Stimulated activated CD4-positive, alpha-beta T cell treated with anti-CD3 and anti-CD28 coated beads, Interleukin-12 subunit alpha, Interleukin-12 subunit beta, amount 100 ng/mL, for 24 hours (primary cell): ENCODE measurements at places on chromosomes 12 and 14.

DNA sequence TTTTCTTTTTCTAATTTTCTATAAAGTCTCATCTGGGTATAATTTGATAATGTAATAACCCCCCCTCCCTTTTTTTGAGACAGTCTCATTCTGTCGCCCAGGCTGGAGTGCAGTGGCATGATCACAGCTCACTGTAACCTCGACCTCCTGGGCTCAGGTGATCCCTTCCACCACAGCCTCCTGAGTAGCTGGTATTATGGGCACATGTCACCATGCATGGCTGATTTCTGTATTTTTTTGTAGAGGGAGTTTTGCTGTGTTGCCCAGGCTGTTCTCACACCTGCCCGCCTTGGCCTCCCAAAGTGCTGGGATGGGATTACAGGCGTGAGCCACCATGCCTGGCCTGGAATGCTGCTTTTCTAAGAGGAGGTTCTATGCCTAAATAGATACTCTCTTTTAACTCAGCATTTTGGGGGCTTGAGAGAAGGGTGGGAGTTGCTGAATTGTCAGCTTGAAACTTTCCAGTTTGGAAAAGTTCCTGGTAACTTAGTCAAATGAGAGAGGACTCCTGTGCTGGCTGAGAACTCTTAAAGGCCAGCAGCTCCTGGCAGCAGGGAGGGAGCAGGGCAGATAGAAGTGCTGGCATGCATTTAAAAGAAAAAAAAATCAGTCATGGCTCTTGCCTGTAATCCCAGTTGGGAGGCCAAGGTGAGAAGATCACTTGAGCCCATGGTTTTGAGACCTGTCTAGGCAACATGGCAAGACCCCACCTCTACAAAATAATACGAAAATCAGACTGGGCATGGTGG, 13.0 kb downstream of the NUDT4 start:
- DNase-seq: no peak

DNA sequence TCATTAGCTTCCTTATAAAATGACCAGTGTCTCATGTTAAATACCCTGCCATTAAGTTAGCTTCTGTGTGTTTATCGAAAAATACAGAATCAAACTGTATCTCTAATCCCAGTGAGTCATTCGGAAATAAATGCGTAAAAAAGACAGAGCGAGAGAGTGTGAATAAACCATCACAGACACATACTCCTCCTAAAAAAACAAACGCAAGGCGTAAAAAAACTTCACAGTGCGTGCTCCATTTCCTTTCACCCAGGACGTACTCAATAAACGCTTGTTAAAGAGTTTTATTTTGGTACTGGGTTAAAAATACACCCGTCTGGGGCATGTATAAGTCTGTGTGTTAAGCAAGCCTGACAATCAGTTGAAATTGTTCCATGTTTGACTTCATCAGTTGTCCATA, 58.8 kb upstream of the ISM2 start:
- no peak for DNase-seq

- DNase-seq: no peak
Measured at GRCh38 chr14:32509632-32510187, 180.6 kb downstream of the AKAP6 start.

GRCh38 chr12:110575326-110575725, 7.8 kb downstream of the PPTC7 start:
- no peak for DNase-seq

DNA sequence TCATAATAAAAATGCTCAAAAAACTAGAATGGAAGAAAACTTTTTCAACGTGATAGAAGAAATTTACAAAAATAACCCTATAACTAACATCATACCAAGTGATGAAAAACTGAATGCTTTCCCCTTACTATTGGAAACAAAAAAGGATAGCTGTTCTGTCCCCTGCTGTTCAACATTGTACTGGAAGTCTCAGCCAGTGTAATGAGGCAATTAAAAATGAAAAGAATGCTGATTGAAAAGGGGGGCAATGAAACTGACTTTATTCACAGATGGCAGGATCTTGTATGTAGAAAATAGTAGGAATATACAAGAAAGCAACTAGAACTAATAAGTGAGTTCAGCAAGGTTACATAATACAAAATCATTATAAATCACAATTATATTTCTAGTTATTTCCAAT, 337.9 kb upstream of the KITLG start:
- DNase-seq: no peak

DNA sequence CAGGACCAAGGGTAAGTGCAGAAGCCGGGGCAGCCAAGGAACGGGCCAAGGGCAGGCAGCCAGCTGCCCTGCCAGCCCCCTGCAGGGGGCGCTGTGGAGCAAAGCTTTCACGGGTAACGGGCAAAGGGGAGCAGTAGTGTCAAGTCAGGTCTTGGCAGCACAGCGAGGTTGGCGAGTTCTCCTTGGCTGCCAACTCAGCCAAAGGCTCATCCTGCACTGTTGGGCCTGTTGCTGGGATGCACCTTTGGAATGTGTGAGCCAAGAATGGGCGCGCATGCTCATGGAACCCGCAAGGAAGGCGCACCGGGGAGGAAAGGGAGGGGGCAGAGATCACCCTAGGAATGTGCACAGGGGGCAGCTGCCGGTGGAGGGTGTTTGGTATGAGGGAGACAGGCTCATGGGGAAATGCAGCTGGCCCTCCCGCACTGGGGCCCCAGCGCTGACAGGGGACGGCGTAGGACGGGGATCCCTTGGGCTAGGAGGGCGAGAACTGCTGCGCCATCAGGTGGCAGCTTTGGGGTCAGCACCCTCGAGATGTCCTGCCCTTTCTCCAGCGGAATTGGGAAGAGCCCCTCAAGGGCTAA, 138.0 kb downstream of the ASCL4 start:
- DNase-seq: peak; percentile 61

DNA sequence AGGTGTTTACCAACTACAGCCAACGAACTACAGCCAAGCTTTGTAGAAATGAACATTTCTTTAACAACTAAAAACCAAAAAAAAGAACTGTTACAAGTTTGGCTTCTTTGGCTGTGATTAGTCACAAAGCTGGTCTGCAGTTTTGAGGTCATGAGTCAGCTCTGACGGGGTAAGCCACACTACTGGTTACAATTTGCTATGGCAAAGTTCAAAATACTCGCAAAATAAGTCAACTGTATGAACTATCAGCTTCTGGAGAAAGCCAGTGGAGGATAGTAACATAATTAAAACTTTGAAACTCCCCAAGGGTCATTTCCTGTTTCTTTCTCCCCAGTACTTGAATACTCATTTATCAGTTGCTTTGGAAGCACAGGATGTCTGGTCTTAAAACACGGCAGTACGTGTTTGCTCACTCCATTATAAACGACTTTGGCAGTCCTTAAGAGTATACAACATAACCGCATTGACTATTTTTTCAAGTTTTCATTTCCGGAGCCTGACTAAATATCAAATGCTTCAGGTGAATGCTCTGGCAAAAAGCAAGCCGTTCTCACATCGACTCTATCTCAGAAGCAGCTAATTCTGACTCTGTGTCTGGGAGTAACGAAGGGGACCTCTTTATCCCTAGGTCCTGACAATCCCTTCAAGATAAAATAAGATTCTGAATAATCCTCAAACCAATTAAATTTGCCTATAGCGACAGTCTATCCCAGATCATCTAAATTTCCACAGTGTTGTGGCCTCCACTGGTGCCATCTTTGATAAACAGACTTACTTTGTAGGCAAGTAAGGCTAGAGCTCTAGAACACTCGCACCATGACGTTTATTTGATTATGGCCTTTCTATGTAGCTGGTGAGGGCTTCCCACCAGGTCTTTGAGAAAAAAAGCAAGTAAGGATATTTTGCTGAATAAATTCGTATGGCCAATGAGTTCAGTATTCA, 10.6 kb downstream of the PHLDA1 start:
- DNase-seq: no peak

DNA sequence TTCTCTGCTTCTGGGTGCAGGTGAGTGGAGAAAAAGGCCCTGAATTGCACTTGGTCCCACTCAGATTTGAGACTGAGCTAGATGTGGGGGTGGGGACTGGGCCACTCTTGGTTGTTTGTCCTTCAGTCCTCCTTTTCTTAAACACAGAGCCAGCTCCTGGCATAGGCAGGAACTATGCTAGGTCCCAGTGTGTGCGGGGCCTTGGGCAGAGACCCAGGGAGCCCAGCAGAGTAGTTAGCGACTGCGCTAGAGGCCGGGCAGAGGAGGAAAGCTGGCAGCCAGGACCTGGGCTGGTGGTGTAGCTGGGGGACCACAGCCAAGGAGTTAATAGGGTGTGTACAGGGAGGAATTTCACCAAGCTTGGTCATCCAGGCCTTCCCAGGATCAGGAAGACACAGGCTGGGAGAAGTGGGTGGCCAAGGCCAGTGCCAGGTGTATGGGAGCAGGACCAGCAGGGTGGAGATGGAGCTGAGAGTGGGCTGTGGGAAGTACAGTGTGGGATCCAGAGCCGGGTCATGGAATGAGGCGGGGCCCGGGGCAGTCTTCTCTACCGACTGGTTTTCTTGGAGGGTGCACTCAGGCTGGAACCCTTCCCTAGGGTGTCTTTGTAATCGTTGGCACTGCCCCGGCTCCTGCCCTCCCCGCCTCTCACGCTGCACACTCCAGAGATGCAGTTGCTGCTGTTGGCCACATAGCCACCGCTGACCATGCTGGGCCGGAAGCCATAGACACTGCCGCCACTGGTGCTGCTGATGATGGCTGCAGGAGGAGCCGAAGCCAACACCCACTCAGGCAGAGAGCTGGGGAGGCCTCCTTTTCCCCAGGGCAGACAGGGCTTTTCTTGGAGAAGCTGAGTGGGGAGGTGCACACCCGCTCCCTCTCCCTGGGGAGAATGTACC, 8.7 kb downstream of the KRT71 start:
- no peak for DNase-seq

GRCh38 chr12:131583090-131583712, 127.7 kb upstream of the SFSWAP start:
- no peak for DNase-seq

DNA sequence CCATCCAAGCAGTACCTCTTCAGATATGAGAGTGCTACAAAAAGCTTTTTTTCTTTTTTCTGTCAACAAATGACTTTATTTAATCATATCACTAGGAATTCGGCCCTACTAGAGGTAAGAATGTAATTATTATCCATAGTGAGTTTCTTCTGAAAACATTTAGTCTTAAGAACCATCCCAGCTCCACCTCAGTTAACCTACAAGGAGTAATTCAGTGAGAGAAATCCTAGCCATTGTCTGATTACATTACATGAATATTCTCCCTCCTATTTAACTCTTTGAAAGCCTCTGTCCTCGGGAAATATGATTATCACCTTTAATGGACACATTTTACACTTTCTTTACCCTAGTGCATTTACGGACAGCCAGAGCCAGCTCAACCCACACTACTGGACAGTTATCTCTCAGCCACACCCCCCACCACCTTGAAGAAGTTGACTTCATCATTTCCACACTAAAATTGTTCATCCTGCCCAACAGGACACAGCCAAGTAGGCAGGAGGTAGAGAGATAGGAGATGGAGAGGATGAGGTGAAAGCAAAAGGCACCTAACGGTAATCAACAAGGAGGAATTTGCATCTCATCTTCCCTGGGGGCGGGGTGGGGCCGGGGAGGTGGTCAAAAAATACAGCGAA, 1.3 kb downstream of the PPFIA2 start:
- DNase-seq: no peak

DNA sequence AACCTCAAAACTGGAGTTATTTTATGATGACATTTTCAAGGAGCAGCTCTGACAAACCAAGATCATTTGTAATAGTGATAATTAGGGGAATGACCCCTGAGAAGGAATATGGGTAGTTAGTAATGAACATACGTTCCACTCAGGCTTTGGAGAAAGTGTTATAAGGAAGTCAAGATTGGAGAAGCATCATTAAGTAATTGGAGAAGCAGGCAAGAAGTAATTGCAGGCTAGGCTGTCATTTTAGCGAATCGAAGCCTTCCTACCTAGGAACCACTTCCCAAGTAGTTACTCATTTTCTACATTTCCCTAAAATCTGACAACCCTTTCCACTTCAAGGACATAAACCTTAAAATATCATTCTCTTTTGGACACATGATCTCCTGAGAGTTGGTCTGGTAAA, 1.2 kb downstream of the EDDM3B start:
- DNase-seq: no peak

DNA sequence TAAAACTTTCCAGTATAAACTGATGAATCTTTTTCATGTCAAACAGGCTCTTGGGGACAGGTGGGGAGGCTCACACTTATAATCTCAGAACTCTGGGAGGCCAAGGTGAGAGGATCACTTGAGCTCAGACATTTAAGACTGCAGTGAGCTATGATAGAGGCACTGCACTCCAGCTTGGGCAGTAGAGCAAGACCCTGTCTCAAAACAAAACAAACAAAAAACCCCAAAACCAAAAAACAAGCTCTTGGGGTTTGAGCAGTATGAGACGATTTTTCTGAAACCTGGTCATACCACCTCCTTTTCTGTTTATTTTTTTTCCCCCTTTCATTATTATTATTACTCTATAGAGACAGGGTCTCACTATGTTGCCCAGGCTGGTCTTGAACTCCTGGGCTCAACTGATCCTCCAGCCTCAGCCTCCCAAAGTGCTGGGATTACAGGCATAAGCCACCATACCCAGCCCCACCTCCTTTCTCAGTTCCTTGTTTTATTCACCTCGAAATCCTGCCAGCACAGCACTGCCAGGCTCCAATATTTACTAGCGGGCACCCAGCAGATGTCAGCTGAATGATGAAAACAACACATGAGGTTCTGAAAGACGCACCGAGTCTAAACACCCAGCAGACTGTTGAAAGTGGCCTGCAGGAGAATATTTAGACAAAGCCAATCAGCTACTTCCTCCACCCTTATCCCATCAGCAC, 19.5 kb upstream of the CDK17 start:
- DNase-seq: no peak

- DNase-seq: no peak
Measured at GRCh38 chr12:107029081-107029480, 42.1 kb upstream of the MTERF2 start.

- no peak for DNase-seq
Measured at GRCh38 chr12:58502841-58503240, 417.5 kb downstream of the LRIG3 start.

DNA sequence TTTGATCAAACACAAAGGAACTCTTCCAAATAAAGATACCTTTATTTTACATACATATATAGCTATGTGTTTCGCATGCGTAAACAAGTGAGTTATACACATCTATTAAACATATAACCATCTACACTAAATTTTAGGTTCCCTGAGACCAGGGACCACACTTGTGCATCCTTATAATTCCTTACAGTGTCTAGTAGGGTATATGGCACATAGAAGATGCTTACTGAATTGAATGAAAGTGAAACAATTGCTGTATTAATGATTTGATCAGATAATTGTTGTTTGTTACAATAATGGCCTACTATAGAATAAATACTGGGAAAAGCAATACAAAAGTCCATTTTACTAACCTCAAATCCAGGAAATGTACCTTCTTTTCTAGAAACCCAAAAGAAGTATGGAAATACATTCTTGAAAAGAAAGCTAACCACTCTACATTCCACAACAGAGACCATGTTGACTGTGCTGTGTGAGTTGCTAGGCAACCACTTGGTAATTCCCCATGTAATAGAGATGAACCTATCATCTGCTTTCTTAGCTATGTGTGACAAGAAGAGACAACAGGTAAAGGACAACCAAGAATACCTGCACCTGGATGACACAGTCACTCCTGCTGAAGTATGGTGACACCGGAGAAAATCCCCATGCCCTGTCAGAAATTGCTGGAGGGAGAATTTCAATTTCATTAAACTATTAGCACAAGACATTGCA, 11.9 kb upstream of the CIPC start:
- no peak for DNase-seq
